ENCODE measurements at places on chromosomes 1 and 21.

DNA sequence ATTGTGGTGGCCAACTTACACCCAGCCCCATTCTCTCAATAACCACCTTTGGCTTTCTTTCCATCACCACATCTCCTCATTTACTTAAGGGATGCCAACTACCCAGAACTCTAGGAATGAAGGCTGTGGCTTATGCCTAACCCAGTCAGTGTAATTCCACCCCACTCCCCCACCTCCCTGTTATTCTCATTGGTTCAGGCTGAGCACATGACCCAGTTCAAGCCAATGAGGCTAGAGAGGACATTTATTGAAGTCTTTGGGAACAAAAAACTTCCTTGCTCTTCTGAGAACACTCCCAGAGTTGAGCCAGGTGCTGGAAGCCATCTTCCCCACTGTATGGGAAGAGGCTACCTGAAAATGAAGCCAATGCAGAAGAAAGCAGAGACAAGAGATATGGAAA lies 22.8 kb upstream of the CD2 start:
- DNase-seq = no peak

- DNase-seq = no peak
Observed at GRCh38 chr1:51252366-51252765, 16.3 kb downstream of the RNF11 start.

DNA sequence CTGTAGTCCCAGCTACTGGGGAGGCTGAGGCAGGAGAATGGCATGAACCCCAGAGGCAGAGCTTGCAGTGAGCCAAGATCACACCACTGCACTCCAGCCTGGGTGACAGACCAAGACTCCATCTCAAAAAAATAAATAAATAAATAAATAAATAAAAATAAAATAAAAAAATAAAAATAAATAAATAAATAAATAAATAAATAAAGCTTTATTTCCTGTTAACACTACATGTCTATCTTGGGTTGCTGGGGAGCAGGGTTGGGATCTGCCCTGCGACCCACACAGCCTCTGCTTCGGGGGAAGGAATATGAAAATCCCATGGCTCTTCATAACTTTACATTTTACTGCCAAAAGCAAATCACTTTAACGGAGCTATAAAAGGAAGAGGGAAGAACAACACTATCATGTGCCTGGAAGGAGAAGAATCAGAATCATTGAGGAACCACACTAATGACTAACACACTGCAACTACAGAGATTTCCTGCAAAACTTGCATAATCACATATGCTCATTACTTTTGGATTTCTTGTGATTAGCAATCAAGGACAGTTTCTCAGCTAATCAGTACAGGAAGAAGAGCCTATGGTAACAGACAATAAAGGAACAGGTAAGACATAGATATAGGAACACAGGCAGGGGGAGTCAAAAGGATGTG lies 72.8 kb upstream of the CD55 start:
- DNase-seq = no peak

DNA sequence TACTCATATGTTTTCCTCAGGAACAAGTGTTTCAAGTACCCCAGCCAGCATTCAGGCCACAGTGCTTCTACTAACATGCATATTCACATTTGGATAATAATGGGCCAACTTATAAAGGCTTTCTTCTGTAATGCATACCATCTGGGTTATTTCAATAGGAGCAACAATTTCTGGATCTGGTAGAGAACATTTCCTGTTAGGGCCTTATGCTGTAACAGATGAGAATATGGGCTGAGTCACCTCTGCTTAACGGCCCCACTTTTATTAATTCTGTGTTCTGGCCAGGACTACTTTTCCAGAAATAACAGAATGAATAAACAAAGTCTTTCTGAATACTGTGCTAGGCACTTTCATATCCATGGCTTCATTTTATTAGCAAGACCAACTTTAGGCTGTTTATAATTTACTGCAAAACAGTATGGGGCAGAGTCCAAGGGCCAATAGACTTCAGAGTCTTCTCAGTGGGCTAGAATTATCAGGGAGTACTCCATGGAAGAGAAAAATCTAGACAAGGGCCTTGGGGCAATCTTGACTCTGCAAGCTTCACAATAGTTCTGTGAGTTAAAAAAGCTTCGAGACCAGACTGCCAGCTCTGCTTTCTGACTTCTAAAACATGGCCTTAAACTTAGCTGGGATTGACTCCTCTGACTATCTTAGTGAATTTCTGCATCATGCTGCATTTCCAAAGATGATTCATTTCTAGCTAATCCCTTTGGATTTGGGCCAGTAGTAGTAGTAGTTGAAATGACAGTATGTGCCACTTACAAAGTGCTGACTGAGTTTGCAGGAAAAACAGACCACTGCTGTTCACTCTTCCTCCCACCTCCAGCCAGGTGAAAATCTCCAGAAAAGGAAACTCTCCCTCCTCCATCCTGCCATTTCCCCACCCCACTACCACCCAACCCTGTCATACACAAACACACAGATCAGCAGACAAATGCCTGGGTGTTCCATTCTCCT lies 8.2 kb upstream of the SSX2IP start:
- DNase-seq = no peak

- no peak for DNase-seq
Observed at GRCh38 chr21:45283035-45283610, 4.6 kb downstream of the POFUT2 start.

GRCh38 chr1:225617479-225617878 lies 35.4 kb downstream of the ENAH start:
- no peak for DNase-seq

GRCh38 chr1:14616632-14617396 lies 18.3 kb downstream of the KAZN start:
- no peak for DNase-seq

DNA sequence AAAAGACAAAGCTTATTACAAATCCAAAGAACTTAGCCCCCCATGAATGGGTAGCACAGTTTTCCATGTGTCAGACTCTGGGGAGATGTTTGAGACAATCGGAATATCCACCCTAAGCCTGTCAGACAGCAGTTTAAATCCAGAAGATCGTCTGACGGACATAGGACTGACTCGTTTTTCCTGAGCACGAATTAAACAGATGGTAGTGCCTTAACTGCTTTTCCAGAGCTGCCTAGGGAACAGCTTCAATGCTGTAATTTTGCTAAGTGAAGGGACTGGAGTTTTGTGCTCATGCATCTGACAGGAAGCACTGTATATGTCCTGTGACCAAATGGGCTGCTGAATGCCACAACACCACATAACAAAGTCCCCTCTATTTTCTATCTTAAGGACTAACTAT lies 48.6 kb downstream of the PCNX2 start:
- no peak for DNase-seq

- no peak for DNase-seq
Observed at GRCh38 chr1:45979778-45980176, 152.7 kb downstream of the PIK3R3 start.

All from brain pericyte (primary cell).